ENCODE measurements at places on chromosomes 3 and 15.

DNA sequence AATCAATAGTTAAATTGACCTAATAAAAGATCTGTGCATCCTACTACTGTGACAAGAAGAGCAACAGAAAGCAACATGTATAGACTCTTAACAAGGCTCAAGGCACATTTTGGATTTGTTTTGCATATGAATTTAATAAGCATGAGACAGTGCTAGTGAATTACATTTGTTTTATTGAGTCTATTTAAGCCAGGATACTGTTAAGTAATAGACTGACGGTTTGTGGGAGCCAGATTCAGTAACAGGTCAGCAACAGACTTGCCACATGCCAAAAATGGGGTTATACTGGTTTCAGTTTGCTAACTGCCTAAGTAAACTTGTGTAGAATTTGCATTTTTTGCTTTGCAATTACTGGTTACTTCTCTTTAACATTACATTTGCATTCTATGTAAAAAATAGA, 54.0 kb downstream of the MBNL1 start:
- no peak for DNase-seq

DNA sequence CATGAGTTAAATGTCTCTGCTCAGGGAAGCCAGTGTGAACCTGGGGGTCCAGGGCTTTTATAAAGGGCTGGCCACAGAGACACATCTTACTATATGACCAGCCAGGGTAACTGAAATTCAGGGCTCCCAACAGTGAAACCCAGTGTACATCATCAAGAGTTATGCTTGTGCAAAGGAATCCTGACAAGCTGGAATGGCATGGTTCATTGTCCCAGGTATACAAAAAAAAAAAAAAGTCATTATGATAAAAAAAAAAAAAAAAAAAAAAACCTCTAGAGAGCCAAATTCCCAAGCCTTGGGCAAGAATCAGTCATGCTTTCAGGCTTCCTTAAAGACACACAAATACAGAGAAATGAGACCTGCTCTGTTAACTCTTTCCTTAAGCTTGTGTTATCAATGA, 452.0 kb downstream of the GABRG3 start:
- no peak for DNase-seq

GRCh38 chr3:72165317-72165716, 380.4 kb upstream of the PROK2 start:
- DNase-seq = no peak

DNA sequence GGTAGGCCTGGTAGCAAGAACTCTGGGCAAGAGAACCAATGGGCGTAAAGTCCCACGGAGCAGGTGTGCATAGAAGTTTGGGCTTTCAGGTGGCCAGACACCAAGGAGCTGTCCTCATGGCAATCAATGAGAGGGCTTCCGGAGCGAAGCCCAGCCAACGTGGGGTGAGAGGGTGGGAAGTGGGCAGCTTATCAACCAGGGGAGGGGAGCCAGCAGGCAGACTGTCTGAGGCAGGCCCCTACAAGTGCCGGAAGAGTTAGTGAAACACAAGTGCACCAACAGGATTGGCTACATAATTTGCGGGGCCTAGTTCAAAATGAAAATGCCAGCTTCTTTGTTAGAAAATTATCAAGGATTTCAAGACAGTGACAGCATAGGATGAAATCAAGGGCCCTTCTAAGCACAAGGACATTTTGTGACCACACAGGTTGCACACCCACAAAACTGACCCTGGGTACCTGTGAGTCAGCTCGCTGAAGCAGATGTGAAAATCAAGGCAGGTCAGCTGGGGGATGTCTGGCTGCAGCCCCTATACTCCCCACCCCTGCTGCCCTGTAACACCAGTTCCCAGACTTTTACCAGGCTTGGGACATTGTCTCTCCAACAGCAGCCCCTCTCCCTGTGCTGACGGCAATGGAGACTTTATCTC, 102.1 kb upstream of the ETV5 start:
- no peak for DNase-seq

- DNase-seq = no peak
These were observed 170.3 kb downstream of the NSMCE3 start for GRCh38 chr15:29099131-29099880.

GRCh38 chr15:70254311-70254869, 156.7 kb upstream of the TLE3 start:
- no peak for DNase-seq

- no peak for DNase-seq
These were observed 19.5 kb upstream of the COMMD2 start for GRCh38 chr3:149771652-149772271.

DNA sequence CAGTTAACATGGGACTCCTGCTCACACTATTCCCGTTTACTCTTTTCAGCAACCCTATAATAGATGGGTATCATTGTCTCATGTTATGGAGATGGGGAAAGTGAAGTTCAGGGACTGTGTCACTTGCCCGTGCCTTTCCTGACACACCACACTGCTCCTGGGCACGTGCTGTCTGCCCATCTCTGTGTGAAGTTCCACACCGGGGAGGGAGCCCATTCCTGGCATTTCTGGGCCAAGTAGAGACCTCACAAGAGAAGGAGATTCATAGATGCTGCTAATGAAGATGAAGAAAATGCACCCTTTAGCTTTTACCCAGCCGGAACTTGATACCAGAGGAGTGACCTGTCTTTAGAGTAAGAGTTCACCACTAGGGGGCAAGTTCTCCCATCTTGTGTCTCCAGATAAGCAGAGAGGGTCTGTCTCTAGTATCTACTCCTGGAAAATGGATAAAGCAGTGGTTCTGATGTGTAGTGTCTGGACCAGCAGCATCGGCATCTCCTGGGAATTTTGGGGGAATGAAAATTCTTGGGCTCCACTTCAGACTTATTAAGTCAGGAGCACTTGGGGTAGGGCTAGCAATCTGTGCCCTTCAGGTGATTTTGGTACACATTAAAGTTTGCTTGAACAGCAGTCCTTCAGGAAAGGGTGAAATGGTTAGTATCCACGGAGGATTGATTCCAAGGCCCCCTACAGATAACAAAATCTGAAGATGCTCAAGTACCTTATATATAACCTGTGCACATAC, 2.0 kb upstream of the TOPBP1 start:
- DNase-seq = no peak

DNA sequence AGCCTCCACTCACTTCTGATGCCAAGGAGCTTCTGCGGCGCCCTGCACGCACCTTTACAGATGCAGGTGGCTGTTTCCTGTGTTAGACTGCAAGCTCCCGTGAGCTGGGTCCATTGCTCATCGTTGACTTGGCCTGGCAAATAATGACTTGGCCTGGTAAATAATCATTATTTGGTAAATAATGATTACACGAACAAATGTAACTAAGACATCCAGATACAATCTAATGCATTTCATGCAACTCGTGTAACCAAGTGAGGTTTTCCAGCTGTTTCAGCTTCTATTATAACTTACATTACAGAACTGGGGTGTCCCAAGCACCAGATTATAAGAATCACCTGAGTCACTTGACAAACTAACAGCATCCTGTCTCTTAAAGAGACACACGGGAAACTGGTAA, 92.1 kb upstream of the BHLHE40 start:
- DNase-seq = no peak

DNA sequence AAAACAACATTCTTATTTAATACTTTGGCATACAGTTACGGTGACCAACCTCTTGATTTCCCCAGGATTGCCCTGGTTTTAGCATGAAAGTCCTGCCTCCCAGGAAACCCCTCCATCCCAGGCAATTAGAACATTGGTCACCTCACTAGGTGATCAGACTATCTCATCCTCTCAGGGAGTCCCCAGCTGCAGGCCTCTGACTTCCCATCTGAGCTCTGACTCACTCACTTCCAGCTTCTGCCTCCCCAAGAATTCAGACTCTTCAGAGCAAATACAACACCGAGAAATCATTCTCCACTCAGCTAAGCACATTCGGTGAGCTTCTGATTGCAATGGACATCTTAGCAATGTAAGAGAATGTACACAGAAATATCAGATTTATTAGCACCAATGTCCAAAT, 92.4 kb upstream of the HES1 start:
- no peak for DNase-seq

- DNase-seq = no peak
These were observed 57.6 kb upstream of the NR2E3 start for GRCh38 chr15:71752604-71753289.

- DNase-seq = no peak
These were observed 922 bp downstream of the ADPRH start for GRCh38 chr3:119580067-119580760.

DNA sequence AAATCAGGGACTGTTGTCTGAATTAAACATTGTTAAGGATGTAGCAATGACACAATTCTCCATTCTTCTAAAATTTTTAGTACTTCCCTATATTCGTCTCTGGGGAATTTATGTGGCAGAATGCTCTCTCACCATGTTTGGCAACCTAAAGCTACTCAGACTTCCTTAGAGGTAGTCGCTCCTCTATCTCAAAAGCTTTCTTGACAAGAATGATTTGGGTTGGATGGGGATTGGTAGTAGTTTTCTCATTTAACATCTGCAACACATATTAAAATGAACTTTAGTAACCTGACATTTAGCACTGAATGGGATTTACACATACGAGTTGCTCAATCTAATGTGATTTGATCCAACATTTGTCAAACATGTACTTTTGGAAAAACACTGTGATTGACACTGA, 233.3 kb downstream of the RBMS3 start:
- no peak for DNase-seq

- DNase-seq = peak; percentile 72
These were observed 96.3 kb upstream of the ALDH1A3 start for GRCh38 chr15:100783291-100783690.

- DNase-seq = no peak
These were observed 22.8 kb upstream of the ELP6 start for GRCh38 chr3:47536221-47536891.

DNA sequence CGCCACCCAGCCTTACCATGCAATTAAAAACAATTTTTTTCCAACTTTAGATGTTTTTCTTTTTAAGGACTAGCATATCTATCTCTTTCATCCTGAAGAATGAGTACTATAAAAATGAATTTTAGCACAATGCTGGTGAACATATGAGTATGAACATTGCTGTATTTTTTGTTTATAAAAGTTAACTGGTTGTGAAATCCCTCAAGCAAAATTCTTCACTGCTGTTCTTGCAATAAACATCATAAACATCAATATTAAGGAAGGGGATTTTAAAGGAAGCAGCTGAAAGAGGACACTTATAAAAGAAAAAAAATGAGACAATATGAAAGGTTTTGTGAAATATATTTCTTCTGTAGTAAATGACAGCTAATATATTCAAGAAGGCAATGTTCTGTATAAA, 3.0 kb downstream of the PLSCR4 start:
- no peak for DNase-seq

DNA sequence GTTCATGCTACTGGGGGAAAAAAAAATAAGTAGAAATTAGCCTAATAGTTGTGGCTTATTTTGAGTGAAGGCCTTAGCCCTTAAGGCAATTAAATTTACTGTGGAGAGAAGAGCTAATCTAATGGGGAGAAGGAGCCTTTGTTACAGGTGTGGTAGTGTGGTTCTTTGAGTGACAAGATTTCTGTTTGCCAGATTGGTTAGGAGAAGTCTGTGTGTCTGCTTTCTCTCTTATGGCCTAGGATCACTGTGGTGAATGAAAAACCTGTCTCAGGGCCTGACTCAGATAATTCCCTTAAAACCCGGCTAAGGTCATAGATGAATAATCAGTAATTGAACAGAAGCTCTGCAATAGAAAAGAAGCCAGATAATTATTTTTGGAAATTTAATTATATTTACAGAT, 27.0 kb downstream of the OPA1 start:
- no peak for DNase-seq

DNA sequence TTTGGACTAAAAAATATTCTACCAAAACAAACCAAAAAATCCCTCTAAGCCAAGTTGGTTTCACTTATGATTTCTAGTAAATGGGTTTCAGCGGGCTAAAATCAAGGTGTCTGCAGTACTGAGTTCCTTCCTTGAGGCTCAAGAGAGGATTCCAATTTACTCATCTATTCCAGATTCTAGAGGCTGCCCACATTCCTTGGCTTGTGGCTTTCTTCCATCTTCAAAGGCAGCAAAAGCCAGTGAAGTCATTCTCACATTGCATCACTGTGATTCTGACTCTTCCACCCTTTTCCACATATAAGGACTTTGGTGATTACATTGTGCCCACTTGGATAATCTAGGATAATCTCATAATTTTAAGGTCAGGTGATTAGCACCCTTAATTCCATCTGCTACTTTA, 48.1 kb downstream of the DPPA2 start:
- no peak for DNase-seq

GRCh38 chr3:20160230-20160629, 25.8 kb downstream of the SGO1 start:
- no peak for DNase-seq

GRCh38 chr3:173733029-173733652, 335.6 kb downstream of the NLGN1 start:
- no peak for DNase-seq

DNA sequence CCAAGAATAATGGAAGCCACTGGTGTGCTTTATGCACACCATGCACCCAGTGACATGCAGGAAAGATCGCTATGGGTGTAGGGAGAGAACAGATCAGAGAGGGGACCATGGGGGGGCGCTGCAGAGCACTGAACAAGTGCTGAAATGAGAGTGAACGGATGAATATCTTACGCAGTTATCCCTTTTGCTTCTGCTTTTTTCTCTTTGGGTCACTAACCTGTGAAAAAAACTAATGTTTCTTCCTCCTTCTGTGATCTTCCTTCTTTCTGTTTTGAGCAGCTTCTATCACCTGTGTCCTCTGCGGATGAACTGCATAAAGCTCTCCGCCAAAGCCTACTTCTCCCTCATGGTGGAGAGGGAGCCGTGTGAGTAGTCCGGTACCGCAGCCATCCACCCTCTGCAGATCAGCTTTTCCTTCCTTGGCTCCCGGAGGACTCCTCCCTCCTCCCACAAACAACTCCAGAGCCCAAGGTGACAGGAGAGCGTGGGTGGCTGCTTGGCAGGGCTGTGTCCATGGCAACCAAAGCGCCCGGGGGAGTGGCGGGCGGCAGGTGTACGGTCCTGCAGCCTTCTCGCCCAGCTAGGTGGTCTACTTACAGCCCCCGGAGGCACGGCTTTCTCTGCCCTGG, 106.2 kb downstream of the DGKG start:
- no peak for DNase-seq

DNA sequence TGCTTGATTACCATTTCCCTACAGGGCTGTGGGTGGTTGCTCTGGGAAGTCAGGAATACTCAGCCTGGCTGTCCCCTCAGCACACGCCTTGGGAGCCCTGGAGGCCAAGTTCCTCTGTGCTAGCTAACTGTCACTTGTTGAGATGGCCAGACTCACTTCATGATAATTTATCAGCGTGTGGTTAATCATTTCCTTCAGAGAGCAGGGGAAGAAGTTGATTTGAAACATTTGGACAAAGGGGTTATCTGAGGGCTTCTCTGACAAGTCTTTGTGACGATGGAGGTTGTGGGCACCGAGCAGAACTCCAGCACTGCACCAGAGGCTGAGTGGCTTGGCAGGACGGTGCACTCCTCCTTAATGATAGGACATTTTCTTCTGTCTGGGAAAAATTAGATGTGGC, 61.9 kb downstream of the WHAMM start:
- DNase-seq = no peak
